ENCODE measurements at places on chromosomes 5 and 9. TPM values are rescaled to one million over a fixed set of nuclear protein-coding genes. Genes with fewer than 3 reads are reported as not detected.

Gene DEPDC1B
- total RNA-seq = 14.6 TPM

Gene SLC6A3
- 0.53 TPM for total RNA-seq

Gene KCNV2
- total RNA-seq = not detected

Gene SERF1B
- total RNA-seq = 77.4 TPM

Gene PNPLA7
- total RNA-seq = 0.81 TPM

Gene MEIKIN
- total RNA-seq = not detected

Gene SREK1
- 30.7 TPM for total RNA-seq

Gene IL3
- not detected for total RNA-seq

Gene ENTREP1
- total RNA-seq = 0.54 TPM

Gene ACO1
- total RNA-seq = 27.8 TPM

Gene TGFBI
- total RNA-seq = 1,620 TPM

Gene GABBR2
- total RNA-seq = 0.15 TPM

Gene SYNPO
- 29.9 TPM for total RNA-seq

Gene NPDC1
- total RNA-seq = 81.3 TPM

Gene ARL15
- 3.4 TPM for total RNA-seq

Gene CCDC69
- 1.5 TPM for total RNA-seq

Gene FGF1
- total RNA-seq = 0.35 TPM

Gene ARL14EPL
- 0.35 TPM for total RNA-seq

Gene PARP8
- total RNA-seq = 0.11 TPM

Gene SLC22A4
- total RNA-seq = 5.0 TPM

Gene ADAMTS13
- 0.51 TPM for total RNA-seq

Gene CCDC183
- total RNA-seq = 0.15 TPM

Gene STING1
- 1.1 TPM for total RNA-seq

Gene PCDHGA3
- total RNA-seq = not detected

Gene AMBP
- 8.1 TPM for total RNA-seq

Gene PHYHD1
- total RNA-seq = not detected

Gene NRG2
- 1.6 TPM for total RNA-seq

Gene GPR150
- not detected for total RNA-seq

Gene NMUR2
- 0.13 TPM for total RNA-seq

Gene F2RL1
- 283 TPM for total RNA-seq

Gene LIFR
- 4.3 TPM for total RNA-seq

Gene ABO
- total RNA-seq = not detected

Gene IL11RA
- total RNA-seq = 5.6 TPM

Gene GPX3
- total RNA-seq = 22.8 TPM

Gene CCL27
- not detected for total RNA-seq

Gene NOXA1
- 1.9 TPM for total RNA-seq

Gene OBP2B
- total RNA-seq = not detected

Gene ENHO
- total RNA-seq = 2.0 TPM

Data from A549 treated with GW870086 at 1 μM for 4 hours (cell line).